ENCODE measurements at places on chromosomes 2 and 18. TPM values are rescaled to one million over a fixed set of nuclear protein-coding genes. Genes with fewer than 3 reads are reported as not detected.

GRCh38 chr18:27785815-27786471 lies 391.0 kb downstream of the CDH2 start:
- DNase-seq, result no peak

DNA sequence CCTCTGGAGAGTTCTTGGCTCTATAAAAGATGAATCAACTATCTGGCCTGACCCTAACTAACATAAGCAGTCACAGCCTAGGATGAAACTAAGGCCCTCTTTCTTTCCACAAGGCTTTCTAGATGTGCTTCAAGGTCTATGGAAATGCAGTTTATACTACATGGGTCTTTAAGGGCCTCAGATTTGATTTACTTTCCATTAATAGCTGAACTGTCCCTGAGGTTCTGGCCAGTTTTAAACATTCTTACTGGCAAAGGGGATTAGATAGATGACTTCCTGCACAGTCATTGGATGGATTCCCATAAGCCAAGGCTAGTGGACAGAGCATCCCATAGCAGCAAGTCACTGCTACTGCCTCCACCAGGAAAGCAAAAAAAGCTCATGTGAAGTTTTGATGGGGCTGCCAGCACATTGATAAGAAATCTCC lies 38.1 kb upstream of the LCLAT1 start:
- DNase-seq, result no peak

The MAP2 gene
- 1.9 TPM for total RNA-seq

DNA sequence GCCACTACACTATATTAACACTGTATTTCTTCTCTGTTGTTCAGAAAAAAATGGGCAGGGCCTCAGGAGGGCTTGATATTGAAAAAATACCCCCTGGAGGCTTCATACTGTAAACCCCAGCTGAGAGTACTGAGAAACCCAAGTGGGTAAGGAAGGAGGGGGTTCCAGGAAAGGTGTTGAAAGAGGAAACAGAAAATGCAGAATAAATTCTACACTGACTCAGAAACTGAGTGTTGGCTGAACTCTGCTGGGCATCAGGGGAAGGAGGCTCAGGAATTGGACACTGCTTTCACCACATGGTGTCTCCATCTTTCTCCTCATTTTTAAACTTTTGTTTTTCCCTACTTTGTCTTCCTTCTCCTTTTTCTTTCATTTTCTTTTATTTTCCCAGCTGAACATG lies 253.7 kb downstream of the DYM start:
- DNase-seq, result no peak

DNA sequence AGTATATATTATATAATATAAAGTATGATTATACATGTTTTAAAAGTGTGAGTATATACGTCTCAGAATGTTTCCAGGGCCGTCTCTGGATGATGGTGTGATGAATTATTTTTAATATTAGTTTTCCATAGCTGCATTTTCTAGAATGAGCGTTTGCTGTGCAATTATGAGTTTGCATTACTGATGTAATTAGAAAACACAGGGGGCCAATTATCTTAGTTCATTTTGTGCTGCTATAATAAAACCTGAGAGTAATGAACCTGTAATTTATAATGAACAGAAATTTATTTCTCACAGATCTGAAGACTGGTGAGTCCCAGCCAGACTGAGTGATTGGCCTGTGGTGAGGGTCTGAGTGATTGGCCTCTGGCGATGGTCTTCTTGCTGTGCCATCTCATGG lies 4.0 kb upstream of the HJURP start:
- DNase-seq, result no peak

GRCh38 chr2:204027091-204027490 lies 90.5 kb downstream of the ICOS start:
- no peak for DNase-seq

- DNase-seq, result no peak
Observed at GRCh38 chr18:35191698-35192025, 49.2 kb upstream of the ZNF397 start.

GRCh38 chr2:149314687-149315086 lies 15.7 kb upstream of the LYPD6 start:
- DNase-seq, result no peak

The CLEC4F gene
- total RNA-seq, result not detected

The ACTG2 gene
- total RNA-seq, result 0.41 TPM

- DNase-seq, result no peak
Observed at GRCh38 chr2:43417300-43417699, 178.5 kb downstream of the THADA start.

- DNase-seq, result no peak
Observed at GRCh38 chr18:50468807-50469206, 91.1 kb upstream of the MAPK4 start.

GRCh38 chr2:26337298-26337697 lies 8.6 kb upstream of the SELENOI start:
- no peak for DNase-seq

GRCh38 chr18:30684825-30685481 lies 357.6 kb downstream of the DSC3 start:
- DNase-seq, result no peak

The TMEM178A gene
- not detected for total RNA-seq

DNA sequence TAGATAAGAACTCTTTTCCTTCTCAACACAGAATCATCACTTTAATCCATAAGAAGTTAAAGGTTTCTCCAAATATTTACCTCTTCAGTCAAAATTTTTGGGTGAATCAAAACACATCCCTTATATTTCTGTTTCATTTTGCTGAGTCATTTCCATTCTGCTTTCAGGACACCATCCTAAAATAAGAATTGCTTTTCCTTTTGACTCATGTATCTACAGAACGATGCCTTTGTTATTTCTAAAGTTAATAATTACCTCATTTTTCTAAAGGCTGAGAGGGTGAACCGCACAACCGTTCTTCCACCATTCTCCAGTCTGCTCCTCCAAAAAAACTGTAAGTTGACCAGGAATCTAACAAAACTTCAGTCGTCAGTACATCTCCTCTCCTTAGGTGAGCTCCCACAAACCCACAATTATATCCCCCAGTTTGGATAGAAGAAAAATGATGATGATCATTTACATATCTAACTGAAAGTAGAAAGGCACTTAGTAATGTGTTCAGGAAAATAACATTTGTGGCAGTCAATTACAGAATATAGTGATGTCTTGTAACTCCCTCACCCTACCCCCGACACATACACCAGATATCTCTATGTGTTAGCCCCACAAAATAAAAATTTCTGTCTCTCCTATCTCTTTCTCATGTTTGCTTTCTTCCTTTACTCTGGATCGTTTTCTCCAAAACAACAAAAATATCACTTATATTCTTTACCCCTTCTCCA lies 162.5 kb downstream of the RAD51AP2 start:
- no peak for DNase-seq

DNA sequence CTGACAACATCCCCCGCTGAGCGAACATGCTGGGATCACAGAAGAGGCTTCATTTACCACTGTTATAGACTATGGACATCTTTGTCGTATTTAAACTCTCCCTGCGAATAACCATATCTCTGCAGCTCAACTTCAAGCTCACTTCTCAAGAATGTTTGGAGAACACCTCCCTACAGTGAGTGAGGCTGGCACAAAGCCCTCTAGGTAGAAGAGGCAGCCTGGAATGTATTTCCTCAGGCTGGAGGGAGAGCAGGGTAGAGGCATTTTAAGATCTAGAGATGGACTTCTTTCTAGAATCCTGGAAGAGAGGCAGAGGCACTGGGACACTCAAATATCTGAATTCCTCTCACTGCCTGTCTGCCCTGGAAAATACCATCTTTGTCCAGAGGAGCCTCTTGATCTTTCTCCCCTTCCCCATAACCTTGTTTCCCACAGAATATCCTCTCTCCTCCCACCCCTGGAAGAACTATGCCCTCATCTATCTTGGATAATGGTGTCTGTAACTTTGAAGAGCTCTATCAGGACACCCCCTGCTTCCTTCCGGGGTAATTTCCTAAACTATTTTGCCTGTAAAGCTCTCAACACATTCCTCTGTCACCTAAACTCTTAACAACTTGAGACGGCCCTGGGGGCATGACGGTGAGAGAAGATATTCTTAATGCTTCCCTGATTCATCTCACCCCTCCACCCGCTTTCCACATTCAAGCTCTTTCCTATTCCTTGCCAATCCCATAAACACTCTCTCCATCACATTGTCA lies 2.4 kb upstream of the ANTXR1 start:
- no peak for DNase-seq

- DNase-seq, result no peak
Observed at GRCh38 chr2:219261024-219261855, 7.5 kb upstream of the TUBA4A start.

Measured in gastrocnemius medialis (tissue), 4 donors.